Activated CD8-positive, alpha-beta memory T cell treated with anti-CD3 and anti-CD28 coated beads for 4 hours (primary cell): ENCODE measurements at places on chromosomes 4 and X.

- DNase-seq = no peak
Observed at GRCh38 chr4:792626-793092, 33.3 kb downstream of the CPLX1 start.

DNA sequence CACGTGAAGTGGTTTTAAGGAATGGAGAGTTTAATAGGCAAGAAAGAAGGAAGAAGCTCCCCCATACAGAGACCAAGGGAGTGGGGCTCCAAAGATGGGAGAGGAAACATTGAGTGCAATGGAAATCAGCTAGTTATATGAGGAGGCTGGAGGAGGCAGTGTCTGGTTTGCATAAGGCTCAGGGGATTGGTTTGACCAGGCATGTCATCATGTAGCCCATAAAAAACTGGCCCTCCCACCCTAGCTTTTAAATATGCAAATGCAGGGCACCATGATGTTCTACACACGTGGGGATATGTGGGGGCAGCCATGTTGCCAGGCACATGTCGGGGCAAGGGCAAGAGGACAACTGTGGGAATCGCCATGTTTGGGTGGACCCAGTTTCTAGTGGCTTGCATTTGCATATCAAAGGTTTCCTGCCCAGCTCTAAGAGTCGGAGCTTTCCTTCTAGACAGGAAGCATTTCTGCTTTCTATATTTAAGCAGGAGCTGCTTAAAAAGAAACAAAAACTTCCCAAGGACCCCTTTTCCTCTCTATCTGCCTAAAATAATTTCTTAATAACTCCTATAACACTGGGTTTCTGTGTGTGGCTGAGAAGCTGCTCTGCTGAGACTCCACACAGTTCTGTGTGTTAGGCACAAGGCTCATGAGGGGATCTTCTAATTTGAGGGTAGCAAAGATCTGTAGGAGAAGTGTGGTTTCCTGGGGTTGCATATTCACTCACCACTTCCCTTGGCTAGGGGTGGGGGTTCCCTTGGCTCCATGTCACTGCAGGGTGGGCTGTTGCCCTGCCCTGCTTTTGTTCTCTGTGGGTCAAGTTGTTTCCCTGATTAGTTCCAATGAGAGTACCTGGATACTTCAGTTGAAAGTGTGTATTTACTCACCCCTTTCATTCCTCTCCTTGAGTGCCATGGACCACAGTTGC lies 113.5 kb downstream of the VSIG4 start:
- DNase-seq = no peak

DNA sequence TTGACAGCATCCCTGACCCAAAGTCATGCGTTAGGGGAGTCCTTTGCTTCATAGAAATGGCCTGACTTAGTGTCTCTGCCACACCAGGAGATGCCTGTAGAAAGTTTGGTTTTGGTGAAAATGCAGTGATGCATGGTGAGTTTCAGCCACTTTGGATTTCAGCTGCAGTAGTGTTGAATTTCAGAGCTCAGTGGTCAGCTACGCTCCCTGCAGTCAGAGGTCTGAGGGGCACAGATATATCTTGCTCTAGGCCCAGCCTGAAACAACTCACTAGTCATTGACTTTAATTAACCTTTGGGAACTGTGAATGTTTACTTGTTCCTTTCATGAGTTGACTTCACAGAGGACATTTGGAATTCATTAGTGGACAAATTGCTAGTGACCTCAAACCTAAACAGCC lies 17.5 kb downstream of the RBMX2 start:
- DNase-seq = no peak

DNA sequence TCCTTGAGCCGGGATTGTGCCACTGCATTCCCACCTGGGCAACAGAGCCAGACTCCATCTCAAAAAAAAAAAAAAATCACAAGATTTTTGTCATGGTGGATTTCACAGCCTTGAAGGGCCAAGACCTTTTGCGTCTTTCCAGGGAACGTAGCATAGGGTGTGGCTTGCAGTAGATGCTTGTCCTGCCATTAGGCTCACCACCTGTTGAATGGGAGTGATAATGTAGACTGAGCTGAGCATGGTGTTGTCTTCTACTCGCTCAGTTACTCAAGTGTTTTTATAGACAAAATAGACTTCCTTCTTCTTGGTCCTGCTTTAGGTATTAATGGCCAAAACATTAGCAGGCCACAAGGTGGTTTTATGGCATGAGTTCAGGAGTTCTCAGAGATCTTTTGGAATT lies 40.8 kb downstream of the JADE1 start:
- no peak for DNase-seq

DNA sequence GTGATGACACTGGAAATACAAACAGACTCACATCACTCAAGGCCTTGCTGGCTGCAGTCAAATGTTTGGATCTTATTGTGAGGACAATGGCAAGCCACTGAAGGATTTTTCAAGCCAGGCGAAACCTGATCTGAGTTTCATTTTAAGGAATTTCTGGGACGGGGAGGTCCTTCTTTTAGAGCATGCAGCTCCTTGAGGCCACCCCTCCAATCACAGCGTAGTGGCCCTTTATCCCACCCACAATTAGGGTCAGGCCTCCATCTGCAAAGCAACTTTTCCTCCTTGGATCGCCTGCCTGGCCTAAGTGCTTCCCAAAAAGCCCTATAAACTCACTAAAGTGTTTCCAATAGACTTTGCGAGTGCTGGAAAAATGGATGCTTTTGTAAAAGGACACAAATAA lies 115.5 kb downstream of the EFHC2 start:
- no peak for DNase-seq

GRCh38 chrX:12970691-12971202 lies 4.2 kb upstream of the TMSB4X start:
- no peak for DNase-seq

DNA sequence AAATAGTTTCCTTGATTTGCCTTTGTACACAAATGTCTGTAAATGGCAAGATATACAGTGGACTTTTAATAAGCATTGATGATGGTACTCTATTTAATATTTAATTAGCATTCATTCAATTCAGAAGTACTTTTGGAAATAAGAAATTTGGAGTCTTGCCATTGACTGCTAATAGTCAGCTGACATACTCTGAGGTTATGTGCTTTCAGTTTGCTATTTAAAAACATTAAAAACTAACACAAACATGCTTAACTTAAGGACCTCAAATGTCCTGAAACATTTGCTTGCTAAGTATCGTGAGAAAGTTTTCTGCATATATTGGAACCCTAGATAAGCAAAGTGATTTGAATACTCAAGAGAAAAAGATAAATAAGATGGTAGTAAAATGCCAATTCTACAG lies 64.6 kb downstream of the REELD1 start:
- DNase-seq = no peak

- DNase-seq = no peak
Observed at GRCh38 chr4:184856277-184856609, 30.5 kb upstream of the ACSL1 start.

DNA sequence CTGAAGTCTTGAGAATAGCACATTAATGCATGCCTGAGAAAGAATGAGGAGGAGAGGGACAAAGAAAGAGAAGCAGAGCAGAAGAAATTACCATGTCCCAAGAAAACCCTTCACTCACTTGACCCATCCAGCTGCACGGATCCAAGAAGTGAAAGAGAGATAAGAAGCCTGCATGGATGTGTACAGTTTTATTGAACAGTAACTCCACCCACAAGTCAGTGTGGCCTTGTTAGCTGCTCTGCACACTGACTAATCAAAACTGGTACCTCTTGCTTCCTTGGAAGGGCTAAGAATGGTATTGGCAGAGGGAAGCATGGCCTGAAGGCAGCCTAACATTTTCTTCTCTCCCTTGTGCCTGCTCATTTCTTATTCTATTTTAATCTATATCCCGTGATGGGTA lies 163.9 kb downstream of the SLC7A11 start:
- no peak for DNase-seq

DNA sequence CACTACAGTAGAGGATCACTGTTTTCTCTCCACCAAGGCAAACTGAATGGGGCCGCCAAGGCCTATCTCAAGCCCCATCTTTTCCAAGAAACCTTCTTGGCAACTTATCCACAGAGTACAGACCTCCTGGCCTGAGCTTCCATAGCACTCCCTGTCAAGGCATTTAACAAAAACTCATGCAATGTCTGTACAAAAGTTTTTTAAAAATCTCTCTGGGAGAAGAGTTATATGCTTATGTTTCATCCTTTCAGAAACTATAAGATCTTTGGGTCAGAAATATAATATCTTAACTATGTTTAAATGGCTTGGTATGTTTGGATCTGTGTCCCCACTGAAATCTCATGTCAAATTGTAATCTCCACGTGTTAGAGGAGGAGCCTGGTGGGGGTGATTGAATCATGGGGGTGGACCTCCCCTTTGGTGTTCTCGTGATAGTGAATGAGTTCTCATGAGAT lies 13.6 kb downstream of the ADAMTS3 start:
- no peak for DNase-seq

DNA sequence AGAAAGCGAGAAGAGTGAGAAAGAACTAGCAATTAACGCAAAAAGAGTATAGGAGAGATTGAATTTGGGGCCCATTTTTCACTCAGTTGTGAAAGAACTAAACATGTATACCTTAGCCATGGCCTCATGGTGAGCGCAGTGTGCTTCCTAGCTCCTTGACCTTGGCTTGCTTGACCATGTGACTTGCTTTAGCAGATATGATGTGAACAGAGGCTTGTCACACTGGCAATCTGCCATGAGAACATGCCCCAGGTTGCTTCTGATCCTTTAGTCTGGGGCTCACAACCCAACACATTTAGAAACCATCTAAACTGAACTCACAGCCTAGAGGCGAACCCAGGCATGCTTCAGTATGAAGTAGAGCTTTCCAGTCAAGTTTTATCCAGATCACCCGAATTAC lies 260.1 kb upstream of the FTHL17 start:
- no peak for DNase-seq

DNA sequence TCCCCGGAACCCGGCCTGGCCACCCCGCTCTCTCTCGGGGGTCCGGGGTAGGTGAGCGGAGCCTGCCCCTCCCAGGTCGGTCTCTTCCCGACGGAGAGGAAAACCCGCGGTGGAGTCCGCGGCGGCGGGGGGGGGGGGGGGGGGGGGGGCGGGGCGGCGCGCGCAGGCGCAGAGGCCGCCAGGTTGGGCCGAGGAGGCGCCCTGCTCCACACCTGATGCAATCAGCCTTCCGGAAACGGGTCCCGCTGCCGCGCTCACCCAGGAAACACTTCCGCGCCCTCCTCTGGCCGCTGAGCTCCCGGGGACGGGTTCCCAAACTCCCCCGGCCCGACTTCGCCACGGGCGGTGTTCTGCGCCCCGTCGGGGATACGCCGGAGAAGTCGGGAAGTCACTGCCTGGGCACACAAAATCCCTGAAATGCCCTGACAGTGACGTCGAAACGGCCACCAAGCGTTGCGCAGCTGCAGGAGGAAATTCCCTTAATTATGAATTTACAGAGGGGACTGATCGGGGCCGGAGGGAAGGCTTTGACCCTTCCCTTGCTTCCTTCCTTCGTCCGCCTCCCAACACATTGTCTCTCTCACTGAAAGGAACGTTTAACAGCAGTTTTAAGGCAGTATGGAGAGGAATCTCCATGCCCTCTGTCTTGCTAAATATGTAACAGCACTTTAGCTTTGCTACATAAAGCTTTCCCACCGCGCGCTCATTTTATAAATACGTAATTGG lies 2.1 kb upstream of the APBB2 start:
- DNase-seq = no peak

DNA sequence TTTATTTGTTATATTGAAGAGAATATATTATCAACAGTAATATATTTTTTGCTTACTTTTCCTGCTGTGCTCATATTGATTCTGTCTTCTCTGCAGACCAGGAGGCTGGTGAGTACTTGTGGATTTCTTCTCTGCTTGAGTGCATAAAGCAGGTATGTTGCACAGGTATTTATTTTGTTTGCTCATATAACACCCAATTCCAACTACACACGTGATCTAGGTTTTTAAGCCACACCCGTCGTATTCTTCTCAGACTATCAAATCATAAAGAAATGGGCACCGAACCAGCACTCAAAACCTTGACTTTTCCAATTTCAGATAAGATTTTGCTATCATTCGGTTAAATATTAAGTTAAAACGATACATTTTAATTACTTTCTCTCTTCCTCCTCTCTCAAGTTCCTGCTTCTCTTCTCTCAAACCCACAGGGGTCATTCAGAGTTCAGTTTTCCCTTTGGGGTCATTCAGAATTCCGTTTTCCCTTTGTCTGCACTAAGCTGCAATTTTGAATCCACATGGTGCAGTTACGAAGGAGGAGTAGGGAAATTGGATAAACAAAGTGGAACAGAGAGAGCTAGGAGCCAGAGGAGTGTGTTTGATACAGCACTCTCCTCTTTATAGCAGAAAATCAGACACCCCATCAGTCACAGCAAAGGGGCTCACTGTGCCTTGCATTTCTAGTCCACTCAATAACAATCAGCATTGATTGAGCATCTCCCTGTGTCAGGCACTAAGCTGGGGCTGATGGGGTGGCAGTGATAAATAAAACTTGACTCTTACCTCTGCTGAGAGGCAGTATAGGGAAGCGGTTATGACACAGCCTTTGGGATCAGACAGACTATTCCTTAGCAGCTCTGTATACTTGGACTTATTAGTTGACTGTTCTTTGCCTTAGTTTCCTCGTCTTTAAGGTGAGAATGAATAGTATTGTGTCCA lies at the start of gene ADH1C:
Gene ADH1C, minus strand, starts transcription at position 145 of the 936 bp plus-strand sequence. Its CDS starts 71 bp downstream, at position 74.
- no peak for DNase-seq

DNA sequence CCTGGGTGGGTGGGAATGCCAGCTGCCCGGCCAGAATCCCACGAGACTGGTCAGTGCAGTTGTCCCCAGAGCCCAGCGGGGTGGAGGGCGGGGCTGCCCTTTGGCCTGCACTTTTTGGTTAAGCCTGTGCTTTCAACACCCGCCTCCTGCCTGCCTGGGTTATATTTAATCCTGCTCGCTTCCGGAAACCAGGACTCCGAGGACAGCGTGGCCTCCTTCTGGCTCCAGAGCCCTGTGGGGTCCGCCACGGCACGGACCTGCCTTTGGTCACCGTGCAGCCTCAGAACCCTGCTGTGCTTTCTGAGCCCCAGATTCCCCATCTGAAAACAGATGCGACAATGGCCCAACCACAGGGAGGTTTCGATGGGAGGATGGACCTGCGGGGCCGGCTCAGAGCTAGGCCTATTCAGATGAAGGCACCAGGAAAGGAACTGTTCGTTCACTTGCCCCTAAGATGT lies 29.4 kb upstream of the KIAA0232 start:
- DNase-seq = no peak

DNA sequence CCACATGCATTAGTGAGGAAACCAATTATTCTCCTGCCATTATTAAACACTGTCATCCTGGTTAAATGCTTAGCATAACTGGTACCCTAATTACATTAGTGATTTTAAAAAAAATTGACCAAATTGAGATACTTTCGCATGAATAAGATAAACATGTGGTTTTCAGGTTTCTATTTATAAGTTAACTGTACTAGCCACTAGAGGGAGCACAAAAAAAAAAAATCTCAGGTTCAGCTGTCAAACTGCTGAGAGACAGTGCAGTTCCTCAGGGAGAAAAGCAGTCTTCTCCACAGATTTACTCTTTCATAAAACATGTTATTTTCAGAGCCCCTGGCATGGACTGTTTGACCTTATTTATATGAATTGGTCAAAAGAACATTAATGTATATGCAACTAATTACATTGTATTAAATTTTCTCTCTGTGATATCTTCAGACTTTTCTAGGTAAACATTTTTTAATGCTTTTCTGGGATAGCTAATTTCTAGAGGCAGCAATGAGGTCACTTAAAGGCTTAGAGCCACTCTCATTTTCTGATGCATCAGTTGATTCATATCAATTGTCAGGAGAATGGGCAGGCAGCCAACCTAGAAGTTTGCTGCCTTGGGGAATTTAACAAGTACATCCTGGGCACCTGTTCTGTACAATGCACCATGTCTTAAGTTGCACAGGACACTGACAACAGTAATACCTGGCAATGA lies 167.5 kb downstream of the CDS1 start:
- no peak for DNase-seq

GRCh38 chr4:150108691-150109090 lies 30.4 kb downstream of the DCLK2 start:
- no peak for DNase-seq
